ENCODE measurements at places on chromosomes 11 and 22.
A peak's percentile ranks its signal among the peaks of the same experiment; 100 is the strongest.

DNA sequence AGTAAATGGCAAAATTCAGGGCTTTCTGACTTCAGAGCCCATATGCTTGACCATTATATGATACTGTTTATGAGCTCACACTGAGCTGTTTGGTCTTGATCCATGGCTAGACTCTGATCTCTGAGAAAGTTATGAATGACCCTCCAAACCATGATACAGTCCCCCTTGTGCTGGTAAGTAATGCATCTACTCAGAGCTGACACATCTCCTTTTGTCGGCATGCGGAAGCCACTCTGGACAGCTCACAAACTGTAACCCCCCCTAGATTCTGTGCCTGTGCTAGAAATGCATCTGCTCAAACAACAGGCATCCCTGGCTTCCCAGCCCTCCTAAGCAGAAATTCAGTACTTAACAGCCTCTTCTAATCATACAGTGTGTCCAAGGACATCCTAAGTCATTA, 150.8 kb upstream of the RAG2 start:
- no peak for DNase-seq

DNA sequence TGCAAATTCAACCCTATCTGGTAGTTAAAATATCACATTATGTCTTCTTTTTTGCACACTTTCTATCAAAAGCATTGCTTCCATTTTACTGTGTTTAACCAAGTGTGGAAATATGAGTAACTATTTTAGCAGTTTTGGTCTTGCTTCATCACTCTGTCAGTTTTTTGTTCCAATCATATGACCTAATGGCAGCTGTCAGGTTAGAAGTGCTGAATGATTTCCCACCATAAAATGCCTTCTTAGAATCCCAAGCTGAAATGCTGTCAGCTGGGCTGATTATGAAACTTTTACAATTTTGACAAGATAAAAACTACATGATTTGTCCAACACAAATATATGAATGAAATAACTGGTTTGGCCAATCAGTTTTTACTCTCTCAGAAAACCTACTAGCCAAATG, 1654.6 kb upstream of the RAG2 start:
- no peak for DNase-seq

GRCh38 chr11:125429174-125429707, 66.8 kb downstream of the FEZ1 start:
- peak; percentile 66 for DNase-seq

DNA sequence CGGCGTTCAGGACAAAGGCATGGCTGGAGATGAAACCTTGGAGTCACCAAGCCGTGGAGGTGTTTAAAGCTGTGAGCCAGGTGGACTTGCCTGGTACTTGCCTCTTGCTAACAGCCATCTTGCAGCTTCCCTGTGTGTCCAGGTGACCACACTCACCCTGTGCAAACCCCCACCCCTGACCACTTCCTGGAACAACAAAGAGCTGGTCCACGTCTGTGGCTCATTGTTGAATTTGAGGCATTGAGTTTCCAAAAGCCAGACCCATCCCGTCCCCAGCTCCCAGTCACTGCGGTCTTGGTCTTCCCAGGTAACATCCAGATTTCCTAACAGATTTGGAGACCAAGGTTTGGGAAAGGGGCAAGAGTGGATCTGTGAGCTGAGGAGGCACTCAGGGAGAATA, 18.5 kb downstream of the DHCR7 start:
- no peak for DNase-seq

GRCh38 chr11:16897470-16898061, 116.6 kb downstream of the PLEKHA7 start:
- DNase-seq = no peak

- DNase-seq = no peak
These were observed 20.2 kb upstream of the TXNRD2 start for GRCh38 chr22:19961868-19962245.

DNA sequence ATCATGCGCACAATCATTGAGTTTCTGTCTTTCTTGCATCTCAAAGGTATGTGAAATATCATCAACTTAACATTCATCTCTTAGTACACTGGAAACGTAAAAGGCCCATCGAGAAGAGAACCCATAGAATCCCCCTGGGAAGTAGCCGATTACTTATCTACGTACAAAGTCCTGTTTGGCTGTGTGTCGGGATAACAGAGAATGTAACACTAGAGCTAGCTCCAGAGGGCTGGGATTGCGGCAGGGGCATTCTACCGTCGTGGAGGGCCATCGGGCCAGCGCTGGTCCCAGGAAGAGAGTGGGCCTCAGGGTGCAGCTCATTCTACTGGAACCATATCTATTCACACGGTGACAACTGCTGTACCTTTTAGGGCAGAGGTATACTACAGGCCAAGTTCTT, 4.5 kb downstream of the GAL start:
- no peak for DNase-seq

GRCh38 chr11:34445956-34446355, 7.2 kb downstream of the CAT start:
- DNase-seq = no peak

DNA sequence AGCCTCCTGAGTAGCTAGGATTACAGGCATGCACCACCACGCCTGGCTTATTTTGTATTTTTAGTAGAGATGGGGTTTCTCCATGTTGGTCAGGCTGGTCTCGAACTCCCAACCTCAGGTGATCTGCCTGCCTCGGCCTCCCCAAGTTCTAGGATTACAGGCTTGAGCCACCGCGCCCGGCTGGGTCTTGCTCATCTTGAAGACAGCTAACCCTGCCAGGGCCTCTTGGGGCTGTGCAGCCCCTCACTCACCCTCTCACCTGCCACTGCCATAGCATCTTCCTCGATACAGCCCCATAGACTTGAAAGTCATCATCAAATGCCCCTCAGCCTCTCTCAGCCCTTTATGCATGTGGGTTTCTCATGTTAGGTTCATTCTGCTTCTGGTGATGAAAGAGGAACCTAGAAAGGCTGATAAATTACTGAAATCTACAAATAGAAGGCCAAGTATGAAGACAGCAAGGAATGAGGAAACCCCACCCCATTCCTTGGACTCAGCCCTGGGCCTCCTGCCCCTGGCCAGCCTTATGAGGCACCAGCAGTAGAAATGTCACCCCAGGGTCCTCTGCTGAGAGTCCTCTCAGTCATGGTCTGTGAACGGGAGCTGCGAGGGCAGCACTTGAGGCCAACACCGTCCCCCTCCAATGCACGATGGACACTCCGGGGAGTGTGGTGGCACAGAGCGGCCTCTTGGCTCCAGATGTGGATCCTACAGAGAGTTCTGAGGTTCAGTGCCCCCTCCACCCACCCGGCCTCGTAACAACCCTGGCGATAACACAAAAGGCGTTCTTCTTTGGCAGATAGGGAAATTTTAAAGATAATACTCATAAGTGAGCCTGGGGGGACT, 24.8 kb downstream of the SCGB1A1 start:
- no peak for DNase-seq

DNA sequence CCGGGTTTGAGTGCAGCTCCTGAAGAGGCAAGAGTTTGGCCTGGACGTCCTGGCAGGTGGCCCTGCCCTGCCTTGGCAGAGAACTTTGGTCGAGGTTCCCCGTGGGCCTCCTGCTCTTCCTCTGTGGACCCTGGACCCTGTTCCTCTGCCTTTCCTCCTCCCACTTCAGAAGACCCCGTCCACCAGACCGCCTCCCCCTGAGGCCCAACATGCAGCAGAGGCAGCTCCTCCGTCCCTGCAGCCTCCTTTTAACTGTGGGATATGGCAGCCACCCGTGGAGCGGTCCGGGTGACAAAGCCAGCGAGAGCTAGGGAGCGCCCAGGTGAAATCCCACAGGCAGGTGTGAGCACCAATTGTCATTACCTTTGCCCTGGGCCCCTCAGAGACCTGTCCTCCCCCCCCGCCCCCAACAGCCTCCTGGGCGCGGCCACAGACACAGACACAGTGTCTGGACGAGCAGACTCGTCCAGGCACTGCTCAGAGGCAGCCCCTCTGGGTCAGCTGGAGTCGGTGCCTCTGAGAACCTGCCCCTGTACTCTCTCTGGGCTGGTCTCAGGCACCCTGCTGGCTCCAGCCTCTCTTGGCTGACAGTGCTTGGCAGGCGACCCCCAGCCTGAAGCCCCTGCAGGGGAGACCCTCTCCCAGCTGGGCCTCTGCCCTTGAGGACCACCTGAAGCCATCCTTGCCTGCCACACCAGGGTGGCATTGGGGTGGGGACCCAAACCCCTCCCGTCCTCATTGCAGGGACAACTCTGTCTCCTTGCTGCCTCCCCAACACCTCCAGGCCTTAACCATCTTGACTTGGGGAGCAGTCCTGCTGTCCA, 4.1 kb upstream of the PTDSS2 start:
- no peak for DNase-seq

DNA sequence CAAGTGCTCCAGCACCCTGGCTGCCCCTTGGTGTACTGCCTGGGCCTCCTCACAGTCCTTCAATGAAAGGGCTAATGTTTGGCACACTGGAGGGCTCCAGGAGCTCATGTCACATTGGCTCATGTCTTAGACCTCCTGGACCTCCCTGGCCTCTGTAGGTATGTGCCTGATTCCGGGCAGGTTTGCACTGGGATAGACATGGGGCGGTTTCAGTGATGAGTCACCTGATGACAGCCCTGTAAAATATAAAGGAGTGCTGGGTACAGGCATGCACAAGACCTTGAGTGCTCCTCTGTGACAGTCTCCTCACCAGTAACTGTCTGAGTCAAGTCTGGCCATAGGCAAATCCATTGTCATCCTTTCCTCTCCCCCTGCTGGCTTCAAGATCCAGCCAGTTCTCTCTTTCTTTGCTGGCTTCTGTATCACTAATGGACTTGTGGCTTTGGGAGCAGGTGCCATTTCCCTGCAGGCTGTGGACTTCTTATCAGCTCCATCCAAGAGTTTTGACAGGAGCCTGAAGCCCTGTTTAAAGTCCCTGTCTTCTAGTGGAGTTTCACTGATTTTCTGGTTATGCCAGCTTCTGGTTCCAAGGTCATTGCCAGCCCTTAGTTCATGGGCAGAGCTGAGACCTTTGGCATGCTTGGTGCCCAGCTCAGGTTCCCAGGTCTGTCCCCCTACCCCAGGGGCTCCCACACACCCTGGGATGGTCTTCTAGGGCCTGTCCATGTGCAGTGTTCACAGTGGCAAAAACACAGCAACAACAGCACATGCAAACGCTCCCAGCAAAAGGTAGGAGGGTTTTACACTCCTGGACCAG, 22.7 kb upstream of the P2RY2 start:
- no peak for DNase-seq

GRCh38 chr11:45704635-45705034, 39.2 kb upstream of the CHST1 start:
- DNase-seq = no peak

- no peak for DNase-seq
These were observed 5.5 kb upstream of the TMPRSS13 start for GRCh38 chr11:117934526-117935307.

GRCh38 chr22:30605449-30606110, 1.4 kb upstream of the TCN2 start:
- DNase-seq = peak; percentile 50

GRCh38 chr11:57646194-57646798, 3.4 kb downstream of the YPEL4 start:
- DNase-seq = no peak

DNA sequence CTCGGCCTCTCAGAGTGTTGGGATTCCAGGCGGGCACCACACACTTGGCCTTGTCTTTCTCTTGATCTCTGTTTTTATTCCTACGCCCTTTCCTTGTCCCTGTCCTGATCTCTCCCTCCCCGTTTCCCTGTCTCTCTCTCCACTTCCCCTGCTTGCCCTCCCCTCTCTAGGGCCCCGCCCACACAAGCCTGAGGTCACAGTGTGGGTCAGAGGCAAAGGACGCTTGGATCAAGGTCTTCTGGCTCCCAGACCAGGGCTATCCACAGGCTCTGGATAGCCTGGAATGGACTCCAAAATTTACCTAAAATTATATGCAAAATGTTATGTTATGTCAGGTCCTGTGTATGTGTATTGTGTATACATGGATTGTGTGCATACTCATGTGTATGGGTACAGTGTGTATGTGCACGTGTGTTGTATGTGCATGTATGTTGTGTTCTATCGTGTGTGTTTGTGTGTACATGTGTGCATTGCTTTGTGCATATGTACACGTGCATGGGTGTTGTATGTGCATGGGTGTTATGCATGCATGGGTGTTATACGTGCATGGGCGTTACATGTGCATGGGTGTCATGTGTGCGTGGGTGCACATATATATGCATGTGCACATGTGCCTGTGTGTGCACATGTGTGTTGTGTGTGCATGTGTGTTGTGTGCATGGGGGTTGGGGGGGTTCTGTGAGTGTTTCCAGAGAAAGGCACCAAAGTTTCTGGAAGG, 38.3 kb downstream of the TP53I11 start:
- DNase-seq = no peak

DNA sequence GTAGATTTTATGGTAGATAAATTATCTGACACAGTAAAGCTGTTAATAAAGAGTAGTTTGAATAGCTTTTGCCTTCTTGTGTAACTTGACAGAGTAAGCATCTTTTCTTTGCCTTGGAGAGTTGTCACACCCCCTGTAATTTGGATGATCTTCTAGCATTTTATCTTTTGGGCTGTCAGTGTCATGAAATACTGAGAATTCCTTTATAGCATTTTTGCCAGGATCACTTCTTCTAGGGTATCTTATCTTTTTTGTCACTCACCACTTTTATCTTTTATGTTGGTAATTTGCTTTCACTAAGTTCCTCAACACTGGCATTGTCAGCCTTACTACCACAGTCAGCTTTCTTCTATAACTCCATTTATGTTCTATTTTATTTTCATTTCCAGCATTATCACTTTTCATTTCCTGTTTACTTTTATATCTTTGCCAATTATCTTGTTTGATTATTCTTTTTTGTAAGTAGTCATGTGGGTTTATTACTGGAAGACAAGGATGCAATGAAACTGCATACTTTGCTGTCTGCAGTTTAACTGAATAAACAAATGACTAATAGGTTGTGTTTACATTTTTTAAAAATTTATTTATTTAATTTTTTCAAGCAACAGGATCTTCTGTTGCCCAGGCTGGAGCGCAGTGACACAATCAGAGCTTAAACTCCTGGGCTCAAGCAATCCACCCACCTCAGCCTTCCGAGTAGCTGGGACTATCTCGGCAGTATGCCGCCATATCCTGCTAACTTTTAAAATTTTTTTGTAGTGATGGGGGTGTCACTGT, 28.1 kb upstream of the ACAT1 start:
- DNase-seq = no peak

DNA sequence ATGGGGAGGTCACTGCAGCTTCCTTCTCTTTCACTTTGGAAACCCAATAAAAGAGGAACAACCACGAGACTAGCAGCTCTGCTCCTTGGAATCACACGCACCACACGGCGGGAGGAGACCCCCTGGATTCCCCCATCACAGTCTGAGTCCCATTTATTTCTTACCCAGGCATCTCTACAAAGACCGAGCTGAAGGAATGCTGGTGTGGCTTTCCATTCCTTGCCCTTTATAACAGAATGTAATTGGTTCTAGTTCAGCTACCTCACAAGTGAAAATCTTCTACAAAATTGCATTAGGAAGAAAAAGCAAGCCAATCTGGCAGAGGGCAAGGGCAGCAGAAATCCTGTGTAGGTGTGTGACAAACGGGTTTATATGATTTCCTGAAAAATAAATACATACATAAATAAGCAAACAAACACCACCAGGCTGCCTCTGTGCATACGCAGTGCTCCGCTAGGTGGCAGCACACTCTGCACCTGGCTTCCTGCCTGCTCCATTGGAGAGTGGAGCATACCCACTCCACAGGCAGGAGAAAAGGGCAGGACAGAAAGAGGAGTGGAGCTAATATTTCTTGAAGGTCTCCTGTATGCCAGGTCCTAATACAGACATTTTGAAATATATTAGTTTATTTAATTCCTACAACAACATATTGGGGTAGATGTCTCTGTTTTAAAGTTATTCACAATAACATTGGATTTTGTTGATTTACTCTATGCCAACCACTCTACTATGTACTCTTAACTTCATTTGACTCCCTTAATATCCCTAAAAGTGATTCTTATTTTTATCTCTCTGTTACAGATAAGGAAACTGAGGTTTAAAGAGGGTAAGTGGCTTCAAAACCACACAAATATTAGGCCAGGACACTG, 673.1 kb downstream of the KCNA4 start:
- peak; percentile 47 for DNase-seq

All from stimulated activated CD4-positive, alpha-beta T cell treated with anti-CD3 and anti-CD28 coated beads, Interleukin-2, amount 100 ng/mL, for 24 hours (primary cell).